Activated naive CD8-positive, alpha-beta T cell treated with anti-CD3 and anti-CD28 coated beads, Interleukin-2, amount 50 U/mL, for 16 hours (primary cell): ENCODE measurements at places on chromosomes 7 and 10.

DNA sequence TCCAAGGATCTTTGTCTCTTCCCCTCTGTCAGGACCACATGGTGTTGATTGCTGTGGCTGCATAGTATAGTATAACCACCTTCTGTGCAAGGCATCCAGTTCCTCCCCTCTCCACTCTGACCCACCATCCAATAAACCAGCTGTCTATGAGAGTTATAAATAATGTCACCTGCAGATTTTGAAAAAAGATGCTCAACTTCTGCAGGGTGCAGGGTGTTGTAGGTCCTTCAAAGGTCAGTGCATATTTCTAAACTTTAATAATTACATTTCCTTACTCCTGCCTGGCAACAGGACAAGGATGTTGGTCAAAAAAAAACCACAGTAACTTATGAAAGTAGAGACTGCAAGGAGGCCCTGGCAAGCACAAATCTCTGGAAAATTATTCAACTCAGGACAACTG is 166.2 kb downstream of the PKD1L1 start:
- DNase-seq: no peak

DNA sequence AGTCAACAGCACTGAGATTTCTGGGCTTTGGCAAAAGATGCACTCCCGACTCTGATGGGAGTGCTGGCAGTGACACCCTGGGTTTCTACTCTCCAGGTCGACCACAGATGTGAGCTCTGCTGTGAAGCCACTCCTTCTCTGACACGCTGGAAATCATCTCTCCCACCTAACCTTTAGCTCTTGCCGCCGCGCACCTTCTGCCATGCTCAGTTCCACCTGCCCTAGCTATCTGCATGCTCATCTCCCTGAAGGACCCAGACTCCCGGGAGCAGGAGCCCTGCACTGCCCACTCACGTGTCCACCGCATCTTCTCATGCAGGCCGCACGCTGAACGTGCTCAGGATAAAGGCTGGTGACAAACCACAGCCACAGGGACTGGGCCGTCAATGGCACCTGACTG is 174.8 kb downstream of the TNS3 start:
- DNase-seq: no peak

DNA sequence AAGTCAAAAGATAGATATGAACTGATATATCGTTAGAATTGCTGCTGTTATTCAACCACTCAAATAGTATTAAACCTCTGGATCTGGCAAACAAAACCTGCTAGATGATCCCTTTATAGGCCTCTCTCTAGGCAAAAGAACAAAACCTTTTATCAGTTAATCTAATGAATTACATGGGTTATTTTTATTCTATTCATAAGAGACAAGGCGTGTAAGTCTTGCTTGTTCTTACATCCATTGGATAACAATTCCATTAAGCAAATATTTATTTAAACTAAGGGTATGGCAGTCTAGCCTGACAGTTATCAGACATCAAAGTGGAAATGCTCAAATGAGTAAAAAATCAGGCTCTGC is 16.6 kb upstream of the ADRB1 start:
- DNase-seq: no peak

- DNase-seq: no peak
Measured at GRCh38 chr7:106134241-106134640, 22.1 kb upstream of the SYPL1 start.

GRCh38 chr10:61882621-61883370 is 18.7 kb upstream of the ARID5B start:
- no peak for DNase-seq

- no peak for DNase-seq
Measured at GRCh38 chr7:69625238-69625637, 27.0 kb downstream of the AUTS2 start.

DNA sequence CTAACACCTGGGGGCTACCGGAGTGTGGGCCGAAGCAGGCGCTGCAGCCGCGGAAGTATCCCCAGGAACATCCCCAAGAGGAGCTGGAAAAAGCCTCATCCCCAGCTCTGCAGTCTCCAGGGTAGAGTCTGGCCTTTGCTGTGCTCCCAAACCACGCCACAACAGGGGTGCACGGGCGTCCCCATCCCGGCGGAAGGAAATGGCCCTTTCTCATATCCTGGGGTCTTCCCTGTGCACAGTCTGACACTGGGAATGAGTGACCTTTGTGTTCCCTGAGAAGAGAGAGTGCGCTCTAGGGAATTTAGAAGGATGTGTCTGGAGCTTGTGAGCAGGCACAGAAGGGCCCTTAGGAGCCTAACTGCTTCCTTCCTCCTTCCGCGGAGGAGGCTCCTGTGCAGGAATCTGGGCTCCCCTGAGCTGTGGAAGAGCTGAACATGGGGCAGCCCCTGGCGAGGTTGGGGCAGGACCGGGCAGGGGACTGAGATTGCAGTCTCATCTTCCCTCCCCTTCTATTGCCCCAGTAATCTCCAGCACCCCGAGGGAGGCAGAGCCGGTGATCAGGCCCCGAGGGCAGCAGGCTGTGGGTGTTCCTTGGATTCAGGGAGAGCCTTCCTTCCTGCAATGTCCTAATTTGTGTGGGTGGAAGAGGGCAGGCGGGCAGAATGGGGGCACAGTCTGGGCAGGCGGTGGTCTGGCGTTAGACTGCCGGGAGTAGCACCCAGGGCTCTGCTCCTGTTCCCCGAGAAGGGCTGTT is 1.3 kb downstream of the REPIN1 start:
- DNase-seq: no peak

GRCh38 chr7:104993217-104993862 is 20.7 kb upstream of the KMT2E start:
- no peak for DNase-seq

GRCh38 chr7:149838992-149839408 is 825 bp downstream of the ZNF862 start:
- DNase-seq: no peak

- no peak for DNase-seq
Measured at GRCh38 chr7:42065942-42066341, 171.1 kb downstream of the GLI3 start.

- no peak for DNase-seq
Measured at GRCh38 chr7:54778696-54779540, 19.9 kb upstream of the SEC61G start.

DNA sequence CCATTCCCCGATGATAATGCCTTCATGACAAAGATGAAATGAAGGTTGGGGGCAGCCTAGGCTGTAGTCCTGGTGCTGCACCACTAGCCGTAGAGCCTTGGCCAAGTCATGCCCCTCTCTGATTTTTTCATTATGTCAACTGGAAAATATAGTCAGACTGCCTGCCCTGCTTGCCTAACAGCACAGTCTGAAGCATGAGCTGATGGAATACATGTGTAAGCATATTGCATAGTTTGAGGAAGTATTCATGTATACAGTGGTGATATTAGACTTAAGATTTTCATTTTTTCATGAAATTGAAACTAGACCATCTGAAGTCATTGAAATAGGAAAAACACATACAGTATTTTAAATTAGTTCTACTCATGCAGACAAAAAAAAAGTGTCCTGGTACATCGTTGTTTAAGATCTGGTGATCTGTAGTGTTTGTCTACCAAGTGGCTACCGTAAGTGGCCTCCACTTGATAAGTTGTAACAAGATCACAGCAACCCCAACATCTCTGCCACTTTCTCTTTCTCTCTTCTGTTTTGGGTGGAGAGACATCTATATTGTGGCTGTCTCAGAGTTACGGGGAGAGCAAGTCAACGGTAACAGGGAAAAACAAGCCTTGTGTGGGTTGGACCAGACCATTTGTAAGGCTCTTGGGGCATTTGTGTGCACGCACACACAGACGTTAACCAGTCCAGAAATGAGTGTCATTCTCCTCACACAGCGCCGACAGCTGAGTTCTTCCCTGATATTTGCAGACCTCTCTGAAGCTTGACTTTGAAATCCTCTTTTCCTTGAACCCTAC is 716.6 kb upstream of the GALNT17 start:
- DNase-seq: no peak

DNA sequence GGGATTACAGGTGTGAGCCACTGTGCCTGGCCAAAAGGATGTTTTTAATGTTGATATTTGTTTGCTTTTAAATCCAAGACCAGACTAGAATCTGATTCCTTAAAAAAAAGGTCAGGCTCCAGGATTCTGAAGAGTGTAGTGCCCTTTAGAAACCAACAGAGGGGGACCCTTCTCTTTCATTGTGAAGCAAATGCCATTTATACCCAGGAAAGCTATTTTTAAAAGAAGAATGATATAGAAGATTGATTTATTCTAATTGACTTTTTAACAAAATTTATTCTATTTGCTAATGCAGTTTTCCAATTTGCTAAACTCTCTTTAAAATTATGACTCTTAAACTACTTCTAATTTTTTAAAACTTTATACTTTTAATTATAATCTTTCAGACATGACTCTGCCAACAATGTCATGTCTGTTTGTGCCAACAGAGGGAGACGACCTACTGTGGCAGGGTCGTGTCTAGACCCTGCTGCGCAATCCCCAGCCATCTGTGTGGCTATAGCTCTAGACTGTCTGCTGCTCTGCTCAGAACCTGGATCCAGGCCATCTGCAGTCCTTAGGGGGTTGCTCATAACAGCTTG is 201.0 kb upstream of the IMMP2L start:
- no peak for DNase-seq

DNA sequence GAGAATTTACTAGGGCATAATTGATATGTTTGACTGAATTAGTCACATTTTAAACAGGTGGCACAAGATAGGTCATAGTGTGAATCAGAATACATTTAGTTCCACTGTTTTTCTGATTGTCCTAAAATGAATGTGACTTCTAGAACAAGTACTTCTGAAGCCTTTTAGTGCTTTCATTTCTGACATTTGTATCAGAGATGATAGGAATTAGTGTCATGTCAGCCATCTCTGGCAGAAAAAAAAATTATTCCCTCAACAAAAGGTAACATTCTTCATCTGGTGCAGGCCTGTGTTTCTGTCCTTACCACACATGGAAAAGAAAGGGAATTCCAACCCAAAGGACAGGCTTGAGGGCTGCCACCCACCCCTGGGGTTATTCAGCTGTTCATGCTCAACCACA is 21.3 kb downstream of the GRM8 start:
- DNase-seq: no peak
